ENCODE measurements at places on chromosomes 16 and 17.
A peak's percentile ranks its signal among the peaks of the same experiment; 100 is the strongest.

- no peak for DNase-seq
These were observed 4.6 kb downstream of the KIFC3 start for GRCh38 chr16:57797526-57798266.

DNA sequence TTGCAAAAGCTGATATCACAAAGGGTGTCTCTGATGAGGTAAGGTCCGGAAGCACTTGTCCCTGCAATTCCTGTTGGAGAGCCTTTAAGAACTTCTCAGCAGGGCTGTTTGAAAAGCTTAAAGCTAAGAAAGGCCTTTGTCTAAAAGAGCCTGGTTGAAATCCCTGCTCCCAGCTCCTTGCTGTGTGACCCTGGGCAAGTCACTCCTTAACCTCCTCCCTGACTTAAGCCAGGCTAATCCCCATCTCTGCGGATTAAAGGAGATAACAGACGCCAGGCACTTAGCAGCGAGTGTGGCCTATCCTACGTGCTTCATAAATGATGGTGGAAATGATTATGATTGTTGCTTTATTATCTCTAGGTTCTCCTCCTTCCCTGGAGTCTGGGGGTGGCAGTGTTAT lies 368.0 kb upstream of the RBFOX1 start:
- DNase-seq = no peak

- no peak for DNase-seq
These were observed 57.6 kb downstream of the KSR1 start for GRCh38 chr17:27513849-27514248.

- DNase-seq = no peak
These were observed 29.6 kb upstream of the MAP3K14 start for GRCh38 chr17:45346216-45347015.

- DNase-seq = peak; percentile 56
These were observed 34.4 kb upstream of the PRKCB start for GRCh38 chr16:23801378-23801777.

DNA sequence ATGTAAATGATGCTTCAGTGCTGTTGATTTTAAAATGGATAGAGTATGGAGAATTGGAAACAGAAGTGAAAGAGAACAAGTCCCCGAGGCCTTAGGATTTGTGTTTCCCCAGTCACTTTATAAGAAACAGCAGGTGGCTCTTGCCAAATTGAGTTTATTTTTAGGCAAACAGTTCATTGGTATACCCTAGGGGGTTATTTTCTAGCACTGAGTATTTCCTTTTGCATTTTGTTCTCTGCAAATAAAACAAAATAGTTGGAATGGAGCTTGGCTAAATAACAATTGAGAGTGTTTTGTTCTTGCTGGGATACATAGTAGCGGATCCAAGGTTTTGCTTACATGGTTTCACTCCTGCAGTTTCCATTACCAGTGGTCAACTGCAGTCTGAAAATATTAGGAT lies 591.1 kb upstream of the C16orf82 start:
- DNase-seq = no peak

GRCh38 chr16:16830973-16831372 lies 452.0 kb downstream of the NPIPA7 start:
- DNase-seq = no peak

DNA sequence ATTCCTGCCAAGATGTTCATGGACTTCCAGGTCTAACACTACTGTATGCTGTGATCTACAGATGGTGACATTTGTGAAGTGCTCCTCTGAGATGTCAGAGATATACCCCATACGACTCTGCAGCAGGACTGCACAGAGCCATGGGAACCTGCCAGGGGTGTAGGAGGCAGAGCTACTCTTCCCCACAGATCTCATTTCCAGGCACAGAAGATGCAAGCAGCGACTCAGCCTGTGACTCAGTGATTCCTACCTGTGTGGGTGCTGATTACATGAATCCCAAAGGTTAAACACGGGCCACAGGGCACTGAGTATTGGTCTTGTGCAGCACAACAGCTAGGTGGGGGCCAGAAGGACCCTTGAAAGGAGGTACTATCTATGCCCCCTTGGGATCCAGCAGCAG lies 137.0 kb upstream of the SOX9 start:
- no peak for DNase-seq

- no peak for DNase-seq
These were observed 23.3 kb downstream of the CNP start for GRCh38 chr17:41989702-41990419.

DNA sequence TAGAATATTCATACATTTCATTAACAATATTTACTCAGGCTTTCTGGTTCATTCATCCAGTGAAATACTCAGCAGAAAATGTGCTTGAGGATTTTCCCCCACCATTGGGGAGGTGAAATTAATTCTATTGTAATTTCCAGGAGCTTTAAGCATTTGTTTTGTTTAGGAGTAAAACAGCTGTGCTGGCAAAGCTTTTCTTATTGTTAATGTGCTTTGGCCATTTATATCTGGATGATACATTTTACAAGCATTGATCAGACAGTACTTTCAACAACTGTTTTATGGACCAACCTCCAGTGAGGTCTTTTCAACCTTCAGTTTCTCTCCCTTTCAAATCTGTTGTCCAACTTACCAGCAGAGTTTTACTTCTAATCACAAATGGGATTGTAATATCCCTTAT lies 672.4 kb downstream of the CDH11 start:
- DNase-seq = no peak

GRCh38 chr17:50817838-50818237 lies 17.5 kb upstream of the WFIKKN2 start:
- DNase-seq = no peak

GRCh38 chr17:73956595-73957465 lies 246.6 kb upstream of the RPL38 start:
- peak; percentile 74 for DNase-seq

- no peak for DNase-seq
These were observed 4.3 kb downstream of the ADCY7 start for GRCh38 chr16:50270510-50271147.

DNA sequence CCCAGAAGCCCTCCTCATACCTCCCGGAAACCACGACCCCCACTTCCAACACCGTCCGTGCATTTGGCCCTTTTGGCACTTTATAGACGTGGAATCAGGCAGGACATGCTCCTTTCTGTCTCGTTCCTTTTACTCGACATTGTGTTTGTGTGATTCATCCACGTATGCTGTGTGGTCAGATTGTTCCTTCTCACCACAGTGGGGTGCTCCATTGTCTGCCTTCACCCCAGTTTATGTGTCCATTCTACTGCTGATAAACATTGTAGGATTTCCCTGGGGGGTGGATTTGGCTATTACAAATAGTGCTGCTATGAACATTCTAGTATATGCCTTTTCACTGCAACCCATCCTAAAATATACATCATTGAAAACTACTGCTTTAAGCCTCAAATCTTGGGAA lies 28.9 kb upstream of the RPH3AL start:
- DNase-seq = no peak

DNA sequence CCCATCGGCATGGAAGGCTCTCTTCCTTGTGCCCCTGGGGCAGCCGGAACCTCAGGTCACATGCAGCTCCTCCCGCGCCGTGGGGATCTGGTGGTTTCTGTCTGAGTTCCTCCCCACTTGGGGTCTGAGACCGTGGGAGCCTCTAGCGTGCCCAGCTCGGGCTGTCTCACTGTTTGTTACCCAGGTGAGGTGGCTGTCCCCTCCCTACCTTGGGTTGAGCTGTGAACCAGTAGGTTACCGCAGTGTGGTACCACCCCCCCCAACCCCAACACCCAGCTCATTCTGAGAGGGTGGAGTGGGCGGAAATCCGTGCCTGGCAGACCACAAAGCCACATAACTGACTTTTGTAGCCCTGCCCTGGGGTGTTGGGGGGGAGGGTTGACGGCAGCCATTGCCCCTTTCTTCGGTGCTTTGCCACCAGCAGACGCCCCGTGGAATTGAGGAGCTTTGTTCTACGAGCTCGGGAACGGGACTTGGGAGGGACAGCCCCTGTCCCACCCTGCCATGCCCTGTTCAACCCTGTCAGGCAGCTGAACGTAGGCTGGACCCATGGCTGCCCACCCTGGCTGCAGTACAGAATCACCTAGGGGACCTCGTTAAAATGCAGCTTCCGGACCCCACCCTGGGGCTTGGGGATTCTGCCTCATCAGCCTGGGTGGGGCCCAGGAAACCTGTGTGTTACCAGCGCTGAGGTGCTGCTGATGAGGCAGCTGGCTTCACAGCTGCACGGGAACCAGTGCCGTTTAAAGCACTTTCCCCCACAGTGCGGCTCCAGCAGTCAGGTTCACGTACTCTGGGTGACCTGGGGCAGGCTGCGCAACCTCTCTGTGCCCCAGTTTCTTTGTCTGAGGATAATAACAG lies 18.5 kb downstream of the RAP1GAP2 start:
- DNase-seq = no peak

DNA sequence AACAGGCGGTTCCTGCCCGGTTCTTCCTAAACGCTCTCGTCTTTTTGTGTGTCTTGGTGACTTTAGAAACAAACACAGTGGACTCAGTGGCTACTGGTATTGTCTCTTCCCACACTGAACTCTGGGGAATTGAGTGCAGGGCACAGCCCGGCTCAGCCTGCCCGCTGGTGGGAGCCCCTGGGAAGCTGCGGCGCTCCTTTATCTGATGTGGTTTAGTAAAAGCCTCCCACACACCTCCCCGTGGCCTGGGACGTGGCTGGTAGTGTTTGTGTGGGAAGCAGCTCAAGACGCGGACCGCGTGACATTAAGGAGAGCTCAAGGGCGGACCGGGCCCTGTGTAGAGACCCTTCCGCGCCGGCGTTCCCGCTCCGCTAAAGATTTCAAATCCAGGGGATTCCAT lies 55.4 kb upstream of the PVALEF start:
- DNase-seq = no peak

- DNase-seq = peak; percentile 45
These were observed 1.2 kb downstream of the GRB2 start for GRCh38 chr17:75404223-75404730.

DNA sequence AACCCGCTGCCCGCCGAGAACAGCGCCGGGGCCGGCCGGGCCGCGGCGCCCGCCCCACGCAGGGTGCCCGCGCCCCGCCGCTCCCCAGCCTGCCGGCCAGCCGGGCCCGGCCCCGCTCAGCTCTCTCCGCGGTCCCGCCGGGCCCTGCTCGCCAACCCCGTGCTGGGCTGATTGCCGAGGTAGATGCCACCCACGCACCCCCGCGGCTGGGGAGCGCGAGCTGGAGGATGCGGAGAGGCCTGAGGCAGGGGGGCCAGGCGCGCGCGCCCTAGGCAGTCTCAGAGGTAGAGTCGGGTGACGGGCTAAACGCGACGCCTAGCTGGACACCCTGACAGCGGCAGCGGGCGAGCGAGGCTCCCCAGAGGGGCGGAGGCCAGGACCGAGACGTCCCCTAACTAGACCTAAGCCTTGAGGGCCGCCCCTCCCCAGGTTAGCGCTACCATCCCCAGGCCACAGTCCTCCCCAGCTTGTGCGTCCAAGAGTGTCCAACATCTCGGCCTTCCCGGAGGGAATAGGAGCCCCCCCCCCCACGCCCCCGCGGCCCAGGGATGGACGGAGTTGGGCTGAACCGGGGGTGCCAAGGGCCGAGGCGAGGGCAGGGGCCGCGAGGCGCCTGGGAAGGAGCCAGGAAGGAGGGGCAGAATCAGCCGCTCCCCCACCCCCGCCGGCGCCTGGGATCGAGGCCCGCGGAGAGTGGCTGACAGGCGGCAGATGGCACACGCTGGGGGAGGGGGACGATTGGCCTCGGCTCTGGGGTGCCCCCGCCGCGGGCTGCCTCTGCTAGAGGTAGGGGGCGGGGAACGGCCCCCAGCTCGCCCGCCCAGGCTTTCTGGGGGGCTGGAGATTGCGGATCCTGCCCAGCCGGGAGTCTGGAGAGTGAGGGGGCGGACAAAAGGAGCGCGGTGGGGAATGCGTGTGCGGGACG lies 2.5 kb upstream of the ZNF423 start:
- DNase-seq = no peak

GRCh38 chr17:16987830-16988601 lies 16.1 kb upstream of the TNFRSF13B start:
- no peak for DNase-seq

DNA sequence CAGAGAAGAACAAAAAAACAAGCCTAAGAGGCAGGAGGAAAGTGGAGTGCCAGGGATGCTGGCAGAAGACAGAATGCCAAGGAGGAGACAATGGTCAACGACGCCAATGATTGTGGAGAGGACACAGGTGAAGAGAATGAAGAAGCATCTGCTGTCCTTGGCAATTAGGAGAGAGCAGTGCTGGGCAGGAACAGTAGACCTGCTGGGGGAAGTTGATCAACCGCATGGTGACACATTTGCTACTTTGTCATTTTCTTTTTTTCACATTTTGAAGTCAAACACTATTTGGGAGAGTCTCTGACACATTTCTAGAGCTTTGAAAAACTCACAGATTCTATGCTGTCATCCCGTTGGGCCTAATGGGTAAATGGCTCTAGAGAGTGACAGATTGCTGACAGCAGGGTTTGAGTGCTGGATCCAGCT lies 1.1 kb upstream of the PIK3R6 start:
- DNase-seq = no peak

DNA sequence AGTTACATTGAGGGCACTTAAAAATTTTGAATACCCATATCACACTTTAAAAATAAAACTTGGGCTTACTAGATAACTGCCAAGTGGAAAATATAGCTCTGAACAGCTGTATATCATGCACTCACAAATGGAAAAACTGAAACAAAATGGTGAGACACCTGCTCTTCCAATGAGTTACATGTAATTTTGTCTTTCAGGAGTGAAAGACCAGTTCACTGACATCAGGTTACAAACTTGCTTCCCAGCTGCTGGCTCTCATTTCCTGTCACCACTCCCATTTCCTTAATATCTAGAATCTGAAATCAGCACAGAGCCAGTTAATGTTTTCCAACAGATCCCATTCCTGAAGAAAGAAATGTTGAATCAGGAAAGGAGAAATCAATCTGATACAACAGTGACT lies 10.8 kb downstream of the CSNK2A2 start:
- no peak for DNase-seq

DNA sequence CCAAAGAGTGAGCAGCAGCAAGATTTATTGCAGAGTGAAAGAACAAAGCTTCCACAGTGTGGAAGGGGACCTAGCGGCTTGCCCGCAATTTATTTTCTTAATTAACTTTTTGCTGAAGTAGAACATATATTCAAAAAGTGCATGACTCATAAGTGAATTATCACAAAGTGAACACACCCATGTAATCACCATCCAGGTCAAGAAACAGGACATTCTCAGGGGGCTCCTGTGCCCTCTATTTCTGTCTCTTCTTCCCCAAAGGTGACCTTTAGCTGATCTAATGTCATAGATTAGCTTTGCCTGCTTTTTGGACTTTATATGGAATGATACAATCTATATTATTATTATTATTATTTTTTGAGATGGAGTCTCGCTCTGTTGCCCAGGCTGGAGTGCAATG lies 19.9 kb downstream of the ERAL1 start:
- DNase-seq = no peak
